ENCODE measurements at places on chromosomes 12 and 14. TPM values are rescaled to one million over a fixed set of nuclear protein-coding genes. Genes with fewer than 3 reads are reported as not detected.
A peak's percentile ranks its signal among the peaks of the same experiment; 100 is the strongest.

LTBP2 gene
- 6.8 TPM for polyA plus RNA-seq

TAS2R8 gene
- polyA plus RNA-seq = not detected

SLC2A14 gene
- 0.25 TPM for polyA plus RNA-seq

TAS2R30 gene
- not detected for polyA plus RNA-seq

TNS2 gene
- polyA plus RNA-seq = 178 TPM

CCDC38 gene
- polyA plus RNA-seq = 0.03 TPM

SMAGP gene
- 10.0 TPM for polyA plus RNA-seq

DNA sequence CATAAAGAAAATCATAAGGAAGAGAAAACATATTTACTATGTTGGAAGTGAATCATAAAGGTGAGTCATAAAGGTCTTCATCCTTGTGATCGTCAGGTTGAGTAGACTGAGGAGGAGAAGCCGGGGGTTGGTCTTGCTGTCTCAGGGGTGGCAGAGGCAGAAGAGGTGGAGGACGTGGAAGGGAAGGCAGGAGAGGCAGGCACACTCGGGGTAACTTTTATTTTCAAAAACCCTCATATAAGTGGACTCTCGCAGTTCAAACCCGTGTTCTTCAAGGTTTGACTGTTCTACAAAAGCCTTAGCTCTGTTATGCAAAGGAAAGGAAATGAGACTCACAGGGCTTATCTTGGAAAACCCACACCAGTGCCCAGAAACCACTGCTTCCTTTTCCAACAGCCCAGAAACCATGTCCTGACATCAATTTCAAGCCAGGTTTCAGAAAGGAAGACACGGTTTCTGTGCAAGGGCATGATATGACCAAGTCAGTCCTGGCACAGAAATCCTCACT is 14.0 kb downstream of the SMCO2 start:
- no peak for DNase-seq

DNA sequence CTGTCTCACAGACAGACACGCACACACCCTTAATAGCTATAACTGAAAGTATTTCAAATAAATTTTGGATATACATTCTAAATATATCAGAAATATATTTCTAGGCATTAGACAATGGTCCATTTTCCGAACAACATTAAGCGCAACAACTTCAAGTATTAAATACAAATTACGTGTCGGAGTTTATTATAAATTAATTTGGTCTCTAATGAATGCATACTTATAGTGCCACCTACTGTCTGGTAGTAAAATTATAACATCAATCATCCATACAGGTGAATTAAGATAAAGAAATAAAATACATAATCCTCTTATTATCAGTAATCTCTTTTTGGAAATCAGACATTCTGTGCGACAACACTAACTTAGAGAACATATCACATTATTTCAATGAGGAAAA is 27.2 kb upstream of the CMAS start:
- no peak for DNase-seq

DNA sequence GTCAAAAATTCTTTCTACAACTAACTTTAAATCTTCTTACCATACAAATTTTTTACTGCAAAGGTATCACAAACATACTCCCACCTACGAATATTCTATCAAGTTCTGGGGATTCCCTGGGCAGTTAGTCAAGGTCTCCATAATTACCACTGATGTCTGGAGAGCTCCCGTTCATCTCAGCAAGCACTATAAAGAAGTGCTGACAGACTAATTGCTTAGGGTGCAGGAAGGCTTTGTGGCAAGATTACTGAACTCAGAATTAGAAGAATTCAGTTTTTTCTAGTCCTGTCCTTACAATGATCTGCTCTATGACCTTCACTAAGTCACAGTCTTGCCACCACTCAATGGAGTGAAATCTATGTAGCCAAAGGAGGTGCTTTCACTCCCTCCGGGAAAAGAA is 61.5 kb downstream of the DUSP16 start:
- DNase-seq = no peak

- no peak for DNase-seq
Observed at GRCh38 chr14:85224241-85224640, 305.7 kb upstream of the FLRT2 start.

GRCh38 chr14:72925815-72926291 is 411 bp upstream of the DCAF4 start:
- no peak for DNase-seq

GRCh38 chr12:32671930-32672780 is 6.9 kb upstream of the DNM1L start:
- peak; percentile 43 for DNase-seq

- DNase-seq = no peak
Observed at GRCh38 chr14:104121142-104121541, 17.2 kb upstream of the KIF26A start.

- DNase-seq = no peak
Observed at GRCh38 chr14:26056036-26056616, 541.7 kb downstream of the NOVA1 start.

- no peak for DNase-seq
Observed at GRCh38 chr12:29707846-29708245, 75.9 kb downstream of the TMTC1 start.

GRCh38 chr12:82426081-82426480 is 67.8 kb downstream of the METTL25 start:
- DNase-seq = no peak

DNA sequence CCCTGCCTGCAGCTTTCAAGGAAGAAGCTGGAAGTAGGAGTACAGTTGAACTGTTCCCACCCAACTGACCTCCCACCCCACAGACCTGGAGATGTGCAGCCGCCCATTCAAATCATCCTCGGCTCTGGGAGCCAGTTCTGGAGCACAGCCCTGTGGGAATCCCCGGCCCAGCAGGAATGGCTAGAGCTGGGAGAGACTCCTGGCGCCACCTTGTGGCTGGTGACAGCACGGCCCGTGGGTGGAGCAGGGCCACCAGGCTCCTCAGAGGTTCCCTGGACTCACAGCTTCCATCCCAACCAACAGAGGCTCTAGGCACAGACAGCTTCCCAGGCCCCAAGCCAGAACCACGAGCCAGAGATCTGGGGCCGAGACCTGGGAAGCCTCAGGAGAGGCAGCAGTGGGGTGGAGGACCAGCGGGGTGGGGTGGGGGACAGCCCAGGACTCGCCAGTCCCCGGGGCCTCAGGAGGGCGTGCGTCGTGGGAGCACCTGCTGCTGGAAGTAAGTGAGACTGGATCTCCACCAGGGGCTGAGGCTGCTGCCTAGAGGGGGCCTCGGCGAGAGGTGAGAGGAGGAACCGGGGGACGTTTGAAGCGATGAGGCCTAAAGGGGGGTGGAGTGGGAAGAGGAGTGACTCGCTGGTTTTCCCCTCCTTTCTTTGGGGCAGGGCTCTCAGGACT is 43.4 kb downstream of the RNF34 start:
- no peak for DNase-seq

- DNase-seq = no peak
Observed at GRCh38 chr14:66081594-66082376, 404.4 kb upstream of the CCDC196 start.

DNA sequence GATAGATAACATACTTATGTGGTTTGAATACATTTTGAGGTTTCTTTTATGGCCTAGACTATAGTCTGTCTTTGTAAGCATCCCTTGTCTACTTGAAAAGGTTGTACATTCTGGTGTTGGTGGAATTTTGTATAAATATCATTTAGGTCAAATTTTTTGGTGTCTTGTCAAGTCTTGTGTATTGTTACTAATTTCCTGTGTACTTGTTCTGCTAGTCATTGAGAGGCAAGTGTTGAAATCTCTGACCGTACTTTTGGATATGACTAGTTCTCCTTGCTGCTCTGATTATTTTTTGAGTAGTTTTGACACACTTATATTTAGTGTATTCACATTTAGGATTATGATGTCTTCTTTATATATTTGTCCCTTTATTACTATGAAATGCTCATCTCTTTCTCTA is 219.6 kb downstream of the CCDC91 start:
- no peak for DNase-seq

DNA sequence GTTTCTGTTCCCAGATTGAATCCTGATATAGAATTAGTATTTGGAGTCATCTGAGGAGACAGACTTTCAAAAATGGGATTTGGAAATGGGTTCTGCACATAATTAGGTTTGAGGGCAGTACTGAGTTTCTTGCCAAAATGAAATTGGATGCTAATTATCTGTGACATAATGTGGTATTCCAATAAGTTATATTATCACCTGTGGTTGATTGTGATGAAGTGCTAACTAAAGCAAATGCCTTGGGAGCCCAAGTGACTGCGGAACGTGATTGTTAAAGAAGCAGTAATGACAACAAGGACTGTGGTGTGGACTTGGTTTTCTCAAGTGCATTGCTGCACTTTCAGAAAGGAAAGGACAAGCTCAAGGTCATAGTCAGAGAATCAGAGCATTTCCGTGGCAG is 337.0 kb downstream of the IPO8 start:
- DNase-seq = no peak

GRCh38 chr12:27506645-27507189 is 17.3 kb upstream of the PPFIBP1 start:
- no peak for DNase-seq

GRCh38 chr14:72913809-72914208 is 12.5 kb upstream of the DCAF4 start:
- DNase-seq = no peak

GRCh38 chr12:128801879-128802391 is 21.8 kb downstream of the SLC15A4 start:
- DNase-seq = no peak

DNA sequence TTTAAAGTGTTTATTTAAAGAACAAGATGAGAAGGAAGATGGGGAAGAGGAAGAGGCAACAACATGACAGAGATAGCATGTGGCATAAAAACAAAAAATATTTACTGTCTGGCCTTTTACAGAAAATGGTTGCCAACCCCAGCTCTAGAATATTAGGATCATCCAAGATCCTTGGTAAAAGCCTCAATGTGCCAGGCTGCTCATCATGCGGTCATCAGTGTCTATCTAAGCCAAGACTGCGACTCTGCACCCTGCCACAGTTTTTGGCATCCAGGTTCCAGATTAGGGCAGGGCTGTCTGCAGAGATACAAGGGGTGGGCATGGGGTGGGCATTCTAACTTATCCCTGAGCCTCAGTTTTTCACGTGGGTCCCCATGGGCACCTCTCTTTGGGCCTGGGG is 46.9 kb upstream of the CNTN1 start:
- no peak for DNase-seq

GRCh38 chr14:99518441-99519346 is 37.5 kb downstream of the CCNK start:
- DNase-seq = no peak

DNA sequence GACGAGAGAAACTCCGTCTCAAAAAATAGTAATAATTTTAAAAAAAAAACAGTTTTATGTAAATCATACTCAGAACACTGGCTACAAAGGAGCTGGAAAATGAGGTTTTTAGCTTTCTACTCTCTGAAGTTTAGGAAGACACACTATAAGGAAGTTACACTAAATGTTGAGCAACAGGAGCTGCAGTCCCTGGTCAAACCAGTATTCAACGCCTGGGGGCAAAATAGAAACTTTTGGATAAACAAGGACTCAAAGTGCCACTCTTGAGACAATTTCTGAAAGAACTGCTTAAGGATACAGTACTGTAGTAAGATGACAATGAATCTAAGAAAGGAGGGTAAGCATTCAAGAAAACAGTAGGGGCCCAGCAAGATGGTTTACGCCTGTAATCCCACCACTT is 29.3 kb downstream of the ACTR6 start:
- peak; percentile 10 for DNase-seq

DNA sequence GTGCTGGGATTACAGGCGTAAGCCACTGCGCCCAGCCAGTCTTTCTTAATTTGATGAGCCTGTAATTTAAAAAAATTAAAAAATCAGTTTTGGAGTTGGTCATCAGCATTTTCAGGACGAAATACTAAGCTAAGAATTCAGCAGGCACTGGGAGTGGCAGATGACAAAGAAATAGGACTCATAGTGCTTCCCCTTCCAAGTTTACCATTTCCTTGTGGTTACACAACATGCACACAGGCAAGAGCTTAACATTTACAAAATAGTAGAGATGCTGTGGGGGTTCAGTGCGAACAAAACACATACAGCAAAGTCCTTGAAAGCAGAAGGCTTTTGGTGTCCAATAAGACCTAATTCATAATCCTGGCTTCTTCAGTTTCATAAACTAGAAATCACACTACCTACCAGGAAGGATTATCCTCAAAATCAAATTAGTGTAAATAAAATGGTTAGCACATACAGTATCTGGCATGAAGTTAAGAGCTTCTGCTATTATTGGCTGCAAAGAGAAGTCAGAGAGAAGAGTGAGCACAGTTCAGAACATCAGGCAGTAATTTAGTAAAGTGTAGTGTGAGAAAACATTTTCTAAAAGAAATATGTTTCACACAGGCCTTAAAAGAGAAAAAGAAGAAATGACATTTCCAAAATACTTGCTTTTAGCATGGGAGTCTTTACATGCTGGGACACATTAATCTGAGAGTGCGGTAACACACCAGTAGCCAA is 22.2 kb upstream of the KIF21A start:
- no peak for DNase-seq
